ENCODE measurements at places on chromosomes 4 and X.

- no peak for DNase-seq
These were observed 53.0 kb upstream of the ATOH1 start for GRCh38 chr4:93775551-93775950.

GRCh38 chr4:39565878-39566600, 38.8 kb upstream of the UGDH start:
- DNase-seq, result no peak

GRCh38 chrX:68440940-68441339, 7.6 kb upstream of the OPHN1 start:
- no peak for DNase-seq

DNA sequence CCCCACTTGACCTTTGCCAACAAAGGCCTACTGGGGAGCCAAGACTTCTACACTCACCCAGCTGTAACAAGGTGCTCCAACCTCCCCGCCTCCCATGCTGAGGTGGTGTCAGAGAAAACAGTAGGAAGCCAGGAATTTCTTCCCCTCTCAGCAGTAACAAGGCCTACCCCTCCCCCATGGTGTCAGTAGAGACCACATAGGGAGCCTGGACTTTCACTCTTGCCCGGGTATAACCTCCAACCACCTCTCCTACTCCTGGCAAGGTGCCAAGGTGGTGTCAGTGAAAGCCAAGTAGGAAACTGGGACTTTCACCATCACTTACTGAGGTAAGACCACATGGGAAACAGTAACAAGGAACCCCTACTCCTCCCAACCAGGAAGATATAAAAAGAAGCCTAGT, 93.1 kb downstream of the SLC16A2 start:
- no peak for DNase-seq

DNA sequence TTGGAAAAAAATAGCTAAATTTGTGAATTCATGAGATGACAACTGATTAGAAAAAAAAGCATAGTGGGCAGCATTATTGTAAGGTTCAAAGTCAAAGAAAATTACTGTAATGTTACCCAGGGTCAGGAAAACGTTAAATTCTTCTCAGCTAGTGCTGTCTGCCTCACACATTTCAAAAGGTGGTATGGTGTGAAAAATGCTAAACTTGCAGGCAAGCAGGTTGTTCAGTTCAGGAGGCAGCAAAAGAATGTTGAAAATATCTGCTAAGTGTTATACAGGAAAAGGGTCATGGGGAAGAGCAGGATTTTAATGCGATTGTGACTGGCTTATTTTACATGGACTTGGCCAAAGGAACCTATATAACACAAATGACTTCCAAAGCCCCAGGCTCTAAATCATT, 232.5 kb upstream of the NDST3 start:
- DNase-seq, result no peak
